ENCODE measurements at places on chromosomes 2 and 18.

- DNase-seq = no peak
Measured at GRCh38 chr2:70949086-70949485, 13.4 kb downstream of the ATP6V1B1 start.

DNA sequence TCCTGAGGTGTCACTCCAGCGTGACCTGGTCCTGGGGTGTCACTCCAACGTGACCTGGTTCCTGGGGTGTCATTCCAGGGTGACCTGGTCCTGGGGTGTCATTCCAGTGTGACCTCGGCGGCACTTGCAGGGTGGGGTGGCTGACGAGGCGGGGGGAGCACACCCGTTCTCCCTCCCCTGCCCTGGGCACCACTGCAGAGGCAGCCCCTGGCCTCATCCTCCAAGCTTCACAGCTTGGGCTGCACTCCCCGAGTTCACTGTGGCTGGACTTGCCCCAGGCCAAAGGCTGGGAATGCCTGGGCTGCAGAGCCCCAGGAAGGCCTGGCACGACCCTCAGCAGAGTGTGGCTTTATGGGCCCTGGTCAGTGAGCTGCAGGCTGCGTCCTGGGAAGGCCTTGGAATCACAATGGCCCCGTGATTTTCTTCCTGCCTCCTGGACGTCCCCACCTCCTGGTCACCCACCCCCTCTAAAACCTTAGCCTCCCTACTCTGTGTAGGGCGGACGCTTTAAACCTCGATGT is 88.3 kb downstream of the NFATC1 start:
- no peak for DNase-seq

DNA sequence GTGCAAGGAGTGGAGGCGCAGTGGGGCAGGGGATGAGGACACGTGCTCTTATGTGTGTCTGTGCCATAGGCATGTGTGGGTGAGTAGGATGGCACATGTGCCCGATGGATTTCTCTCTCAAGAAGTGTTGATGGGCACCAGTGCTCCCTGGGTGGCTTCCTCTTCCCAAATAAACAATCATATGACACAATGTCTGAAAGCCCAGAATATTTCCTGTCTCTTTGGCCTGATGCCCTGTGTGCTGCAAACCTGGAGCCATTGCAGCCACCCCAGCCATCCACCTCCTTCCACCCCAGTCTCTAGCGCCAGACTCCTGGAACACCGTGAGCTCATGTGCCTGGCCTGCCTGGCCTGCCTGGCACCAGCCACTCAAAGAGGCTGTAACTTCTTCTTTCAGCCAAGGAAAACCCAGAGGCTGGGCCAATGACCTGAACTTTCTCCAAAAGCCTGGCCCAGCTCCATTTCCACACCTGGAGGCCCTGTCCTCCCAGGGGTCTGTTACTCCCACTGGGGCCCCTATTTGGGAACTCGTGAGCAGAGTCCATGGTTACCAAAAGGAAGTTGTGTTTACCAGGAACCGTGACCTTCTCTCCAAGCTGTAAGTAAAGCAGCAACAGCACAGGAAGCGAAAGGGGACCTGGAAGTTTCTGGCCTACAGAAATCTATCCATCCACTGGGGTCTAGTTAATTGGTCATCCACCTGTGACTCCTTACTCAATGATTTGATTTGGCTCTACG is 9.5 kb upstream of the ZBTB7C start:
- no peak for DNase-seq

- no peak for DNase-seq
Measured at GRCh38 chr2:29012211-29012681, 31.1 kb downstream of the TOGARAM2 start.

DNA sequence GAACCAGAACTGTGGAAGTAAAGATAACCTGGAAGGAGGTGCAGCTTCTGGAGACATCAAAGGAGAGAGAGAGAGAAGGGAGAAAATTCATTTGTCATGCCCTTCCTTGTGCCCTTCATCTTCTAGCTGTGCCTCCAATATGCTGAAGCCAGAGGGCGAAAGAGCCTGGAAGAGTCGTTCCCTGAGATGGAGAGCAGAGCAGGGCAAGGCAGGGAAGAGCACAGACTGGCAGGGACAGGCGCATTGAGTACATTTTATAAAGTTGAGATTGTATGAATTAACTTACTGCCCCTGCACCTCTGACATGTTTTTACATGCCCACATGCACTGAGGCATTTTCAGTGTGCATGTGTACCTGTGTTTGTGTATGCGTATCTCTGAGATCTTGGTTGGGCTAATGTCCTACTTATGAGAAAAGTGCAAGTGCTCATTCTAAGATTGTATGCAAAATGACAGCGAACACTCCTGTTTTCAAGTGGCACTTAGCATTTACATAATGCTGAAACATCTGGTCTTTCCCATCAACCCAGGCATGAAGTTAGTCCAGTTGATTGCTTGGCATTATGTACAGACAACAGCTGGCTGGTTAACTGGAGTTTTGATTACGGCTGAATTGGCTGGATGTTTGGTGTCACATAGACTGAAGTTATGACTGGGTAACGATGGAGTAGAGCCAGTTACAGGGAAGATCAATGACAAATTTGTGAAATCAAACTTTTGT is 23.7 kb upstream of the MMADHC start:
- DNase-seq = peak; percentile 13

DNA sequence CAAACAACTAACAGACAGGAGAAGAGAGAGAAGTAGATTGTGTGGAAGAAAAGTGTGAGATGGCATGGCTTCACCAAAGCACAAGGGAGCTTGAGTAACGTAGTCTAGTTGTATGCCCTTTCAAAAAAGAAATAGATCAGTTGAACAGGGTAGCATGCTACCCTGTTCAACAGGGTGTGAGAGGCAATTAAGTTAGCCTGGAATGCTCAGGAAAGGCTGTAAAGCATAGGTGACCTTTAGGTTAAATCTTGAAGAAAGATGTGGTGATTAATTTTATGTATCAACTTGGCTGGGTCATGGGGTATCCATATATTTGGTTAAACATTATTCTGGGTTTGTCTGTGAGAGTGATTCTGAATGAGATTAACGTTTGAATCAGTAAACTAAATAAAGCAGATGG is 61.8 kb upstream of the ZC3H15 start:
- no peak for DNase-seq

- no peak for DNase-seq
Measured at GRCh38 chr18:49500201-49500921, 13.3 kb upstream of the C18orf32 start.

GRCh38 chr2:235087832-235088495 is 136.1 kb downstream of the SH3BP4 start:
- DNase-seq = no peak

- no peak for DNase-seq
Measured at GRCh38 chr2:146659976-146660375, 1184.9 kb upstream of the ACVR2A start.

DNA sequence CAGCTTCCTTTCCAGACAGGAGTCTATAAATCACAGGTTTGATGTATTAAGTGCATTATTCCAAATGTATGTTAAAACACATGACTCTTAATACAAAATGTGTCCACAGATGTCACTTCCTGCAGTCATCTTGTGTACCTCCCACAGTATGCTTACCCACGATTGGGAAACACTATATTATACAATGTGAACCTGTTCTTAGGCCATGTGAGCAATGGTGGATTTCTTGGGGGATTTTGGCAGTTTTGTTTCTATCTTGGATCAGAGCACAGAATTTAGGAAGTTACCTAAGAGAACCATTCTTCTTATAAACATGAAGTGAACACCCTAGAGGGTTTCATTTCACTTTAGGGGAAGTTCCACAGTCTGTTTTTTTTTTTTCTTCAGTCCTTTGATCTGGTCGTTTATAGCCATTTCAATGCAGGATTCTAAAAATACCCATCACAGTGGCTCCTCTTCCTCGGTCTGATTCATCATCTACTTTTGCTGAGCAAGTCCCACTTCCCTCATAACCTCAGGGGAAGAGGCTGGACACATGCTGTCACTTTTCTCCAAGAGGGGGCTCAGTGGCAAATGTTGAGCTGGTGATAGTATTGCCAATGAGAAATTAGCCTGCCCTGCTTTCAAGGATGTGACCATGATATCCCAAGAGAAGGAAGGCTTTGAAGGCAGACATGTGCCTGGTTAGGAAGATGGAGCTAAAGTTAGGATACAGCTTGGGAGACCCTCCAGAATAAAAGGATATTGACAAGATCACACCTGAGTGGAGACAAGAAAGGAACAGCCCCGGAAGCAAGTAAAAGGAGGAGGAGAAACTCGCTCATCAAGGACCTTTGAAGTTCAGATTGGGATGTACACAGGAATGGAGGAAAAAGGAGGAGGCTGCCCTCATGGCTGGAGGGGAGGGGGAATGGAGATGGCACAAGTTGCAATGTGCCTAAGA is 22.6 kb downstream of the PLEK start:
- no peak for DNase-seq

DNA sequence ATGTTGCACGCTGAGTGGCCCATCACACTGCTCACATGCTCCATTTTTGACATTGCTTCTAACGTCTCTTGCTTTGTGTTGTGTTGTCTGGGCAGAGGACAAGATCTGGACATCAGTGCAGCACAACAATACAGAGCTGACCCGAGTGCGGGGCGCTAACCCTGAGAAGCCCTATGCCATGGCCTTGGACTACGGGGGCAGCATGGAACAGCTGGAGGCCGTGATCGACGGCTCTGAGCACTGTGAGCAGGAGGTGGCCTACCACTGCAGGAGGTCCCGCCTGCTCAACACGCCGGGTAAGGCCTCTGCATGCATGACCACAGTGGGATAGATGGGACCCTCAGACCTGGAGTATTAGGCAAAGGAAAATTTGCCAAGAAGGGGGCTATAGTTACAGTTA is 622.6 kb downstream of the CNTNAP5 start:
- no peak for DNase-seq

- DNase-seq = no peak
Measured at GRCh38 chr2:219448776-219449341, 14.2 kb downstream of the SPEG start.

GRCh38 chr2:42789751-42790150 is 2.6 kb downstream of the HAAO start:
- DNase-seq = no peak

Data from PC-3 (cell line).